Right ventricle myocardium superior (tissue), 1 donor: ENCODE measurements at places on chromosomes 7 and 10. TPM values are rescaled to one million over a fixed set of nuclear protein-coding genes. Genes with fewer than 3 reads are reported as not detected.

Gene IFIT2
- 4.3 TPM for total RNA-seq

Gene ENTPD1
- 6.0 TPM for total RNA-seq

Gene PTF1A
- total RNA-seq, result not detected

Gene P4HA1
- 79.2 TPM for total RNA-seq

Gene ARHGEF5
- 1.6 TPM for total RNA-seq

Gene ADAP1
- 6.4 TPM for total RNA-seq

DNA sequence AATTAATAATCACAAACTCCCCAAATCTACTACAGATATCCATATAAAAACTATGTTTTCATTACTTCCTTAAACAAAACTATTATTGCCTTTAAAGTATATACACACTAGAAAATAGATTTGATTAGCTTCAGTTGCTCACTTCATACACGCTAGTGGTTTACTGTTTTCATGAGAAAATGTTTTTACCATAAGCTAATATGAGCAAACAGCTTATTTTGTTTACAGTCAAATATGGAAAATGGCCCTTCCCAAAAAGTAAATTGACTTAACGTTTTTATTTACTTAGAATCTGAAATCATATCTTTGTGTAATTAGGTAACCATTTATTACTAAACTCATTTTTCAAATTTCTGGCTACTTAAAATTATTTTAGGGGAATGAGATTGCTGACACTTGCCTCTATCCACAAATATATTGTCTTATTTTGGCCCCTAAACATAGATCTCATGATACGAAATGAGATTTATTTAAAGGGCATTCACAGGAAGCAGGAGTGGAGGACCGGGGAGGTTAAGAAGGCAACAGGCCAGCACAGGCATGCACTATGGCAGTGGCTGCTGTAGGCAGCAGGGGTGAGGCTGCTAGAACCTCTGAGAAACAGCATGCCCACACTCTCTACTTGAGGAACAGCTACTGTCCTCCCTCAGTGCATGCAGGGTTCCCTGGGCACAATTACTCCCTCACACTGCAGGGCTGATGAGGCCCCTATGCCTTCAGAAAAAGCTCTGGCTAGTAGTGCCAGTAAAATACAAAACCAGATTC is 29.6 kb upstream of the SOSTDC1 start:
- no peak for DNase-seq
